Activated naive CD4-positive, alpha-beta T cell (primary cell): ENCODE measurements at places on chromosomes 2 and 18.

GRCh38 chr18:47767699-47768098 is 162.8 kb downstream of the SMAD2 start:
- DNase-seq = no peak

DNA sequence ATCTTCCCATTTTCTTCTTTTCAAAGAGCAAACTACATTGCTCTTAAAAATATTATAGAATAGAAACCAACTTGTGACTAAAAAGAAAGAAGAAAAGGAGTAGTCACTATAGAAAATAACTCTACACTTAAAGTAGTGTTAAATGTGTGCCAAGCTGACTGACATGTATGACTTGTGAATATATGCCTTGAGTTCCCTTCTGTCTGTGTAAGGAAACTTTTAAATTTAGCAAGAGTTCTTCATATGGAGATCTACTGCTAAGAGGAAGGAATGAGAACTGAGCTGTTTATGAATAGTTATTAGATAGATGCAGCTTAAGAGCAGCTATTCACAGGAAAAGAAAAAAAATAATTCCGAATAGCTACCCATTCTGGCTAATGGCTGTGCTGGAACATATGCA is 1221.7 kb upstream of the ZEB2 start:
- no peak for DNase-seq

DNA sequence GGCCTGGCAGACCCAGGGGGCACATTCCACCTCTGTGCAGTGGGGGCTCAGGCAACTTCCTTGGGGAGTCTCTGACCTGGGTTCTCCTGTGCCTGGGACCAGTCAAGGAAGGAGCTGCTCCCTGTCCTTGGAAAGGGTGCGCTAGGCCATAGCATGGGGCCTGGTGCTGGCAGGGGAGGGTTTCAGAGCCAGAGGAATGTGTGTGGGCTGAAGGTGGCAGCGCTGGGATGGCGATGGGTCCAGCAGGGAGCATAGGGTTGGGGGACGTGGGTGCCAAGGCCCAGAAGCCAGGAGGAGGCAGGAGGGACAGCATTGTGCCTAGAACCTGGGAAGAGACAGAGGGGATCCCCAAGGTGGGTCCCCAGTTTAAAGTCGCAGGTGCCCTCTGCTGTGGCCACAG is 66.3 kb upstream of the TUBA3E start:
- DNase-seq = no peak

DNA sequence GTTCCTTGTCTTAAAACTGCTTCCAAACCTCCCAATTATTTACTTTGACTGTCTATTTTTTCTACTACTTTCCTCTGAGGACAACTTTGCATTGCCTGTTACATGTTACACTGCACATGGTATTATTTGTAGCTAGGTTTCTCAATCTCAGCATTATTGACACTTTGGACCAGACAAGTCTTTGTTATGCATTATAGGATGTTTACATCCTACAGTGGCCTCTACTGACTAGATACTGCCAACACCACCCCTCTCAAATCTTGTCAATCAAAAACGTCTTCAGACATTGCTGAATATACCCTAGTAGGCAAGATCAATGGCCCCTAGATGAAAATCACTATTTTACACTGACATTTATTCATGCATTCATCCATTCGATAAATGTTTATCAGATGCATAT is 129.6 kb upstream of the DNAJC10 start:
- DNase-seq = no peak

DNA sequence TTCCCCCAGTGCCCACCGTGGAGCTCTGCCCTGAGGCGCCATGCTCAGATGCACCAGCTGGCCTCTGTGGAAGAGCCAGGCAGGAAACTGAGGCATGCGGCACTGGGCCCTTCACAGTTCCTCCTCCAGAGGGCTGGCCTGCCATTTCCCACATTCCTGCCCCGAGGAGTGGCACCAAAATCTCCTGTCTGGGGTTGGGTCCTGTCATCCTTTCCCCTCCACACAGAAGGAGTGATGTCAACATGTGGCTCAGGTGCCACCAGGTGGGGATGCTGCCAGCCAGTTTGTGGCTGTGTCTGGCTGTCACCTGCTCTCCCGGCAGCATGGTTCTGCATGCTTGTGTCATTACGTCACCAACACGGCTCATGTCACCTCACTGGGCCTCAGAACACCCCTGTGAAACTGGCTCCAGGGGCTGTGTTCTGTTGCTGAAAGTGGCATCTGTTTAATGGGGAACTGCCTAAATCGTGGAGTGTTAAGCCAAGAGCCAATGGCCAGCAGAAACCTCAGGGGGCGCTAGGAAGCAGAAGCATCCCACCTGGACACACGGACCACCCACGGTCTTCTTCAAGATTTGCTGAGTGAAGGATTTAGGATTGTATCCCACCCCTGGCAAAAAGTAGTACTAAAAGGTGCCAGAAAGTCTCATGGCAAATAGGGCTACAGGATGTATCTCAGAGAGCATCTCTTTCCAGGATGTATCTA is 51.3 kb downstream of the ZAP70 start:
- DNase-seq = no peak
